ENCODE measurements at places on chromosomes 3 and 15.

DNA sequence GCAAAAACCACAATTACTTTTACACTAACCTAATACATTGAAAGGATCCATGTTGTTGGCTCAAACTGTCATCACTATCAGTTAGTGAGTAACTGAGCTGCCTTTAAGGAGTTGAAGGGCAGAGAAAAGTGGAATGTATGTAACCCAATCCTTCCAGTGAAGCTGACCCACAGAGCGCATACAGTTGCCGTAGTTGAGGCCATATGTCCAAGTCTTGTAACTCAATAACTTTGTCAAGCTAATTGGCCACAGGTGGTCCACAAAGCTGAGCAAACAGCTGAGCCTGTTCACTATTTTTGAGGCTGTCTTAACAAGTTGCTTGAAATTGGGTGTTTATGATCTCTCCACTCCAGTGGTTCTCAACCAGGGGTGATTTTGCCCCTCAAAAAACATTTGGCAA lies 169.0 kb upstream of the SLC24A5 start:
- DNase-seq: no peak

GRCh38 chr15:100764778-100765466 lies 114.7 kb upstream of the ALDH1A3 start:
- no peak for DNase-seq

- DNase-seq: no peak
Measured at GRCh38 chr3:13505147-13506130, 25.3 kb downstream of the HDAC11 start.

DNA sequence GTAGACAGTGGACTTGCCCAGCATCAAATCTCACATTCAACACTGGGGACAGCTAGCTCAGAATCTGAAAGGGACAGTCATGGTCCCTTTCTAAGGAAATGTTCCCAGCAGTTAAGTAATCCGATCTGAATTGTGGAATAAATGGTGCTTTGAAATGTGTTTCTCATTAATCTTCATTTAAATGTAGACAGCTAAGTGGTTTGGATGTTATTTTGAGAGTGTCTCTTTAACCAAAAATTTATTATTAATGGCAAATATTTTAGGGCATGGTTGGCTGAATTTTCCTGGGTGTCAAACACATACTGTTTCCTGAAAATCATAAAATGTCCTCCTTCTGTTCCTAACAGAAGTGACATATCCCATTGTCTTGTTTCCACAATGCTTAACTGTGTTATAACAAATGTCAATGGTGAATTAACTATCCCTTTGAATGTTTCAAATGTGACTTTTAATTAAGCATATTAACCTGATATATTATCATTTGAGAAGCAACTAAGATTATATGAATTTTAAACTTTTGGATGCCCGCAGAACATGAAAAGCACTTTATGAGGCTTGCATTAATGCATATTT lies 210.8 kb downstream of the CHST2 start:
- DNase-seq: no peak

DNA sequence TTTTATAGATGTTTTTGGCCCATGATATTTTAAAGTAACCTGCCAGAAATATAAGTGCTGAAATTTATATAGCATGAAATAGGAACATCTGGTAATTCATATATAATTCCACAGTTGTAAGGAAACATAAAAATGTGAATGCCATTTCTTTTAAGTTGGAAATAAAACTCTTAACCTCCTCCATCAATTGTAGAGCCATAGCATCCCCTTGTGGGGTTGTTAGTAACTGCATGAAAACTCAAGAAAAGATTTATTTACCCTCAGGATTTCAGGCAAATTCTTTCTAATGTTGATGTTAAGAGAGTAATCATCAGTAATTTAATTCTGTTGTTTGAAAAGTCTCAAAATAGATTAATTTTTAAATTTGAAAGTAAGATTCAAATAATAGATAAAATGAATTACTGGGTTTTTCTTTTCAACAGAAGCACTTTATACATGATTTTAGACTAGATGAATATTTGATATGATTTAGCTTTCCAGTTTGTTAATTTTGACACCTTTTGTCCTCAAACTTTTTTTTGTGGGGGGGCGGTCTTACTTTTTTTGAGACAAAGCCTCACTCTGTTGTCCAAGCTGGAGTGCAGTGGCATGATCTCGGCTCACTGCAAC lies 74.7 kb downstream of the RASA2 start:
- peak; percentile 40 for DNase-seq
